ENCODE measurements at places on chromosomes 3 and 15.

DNA sequence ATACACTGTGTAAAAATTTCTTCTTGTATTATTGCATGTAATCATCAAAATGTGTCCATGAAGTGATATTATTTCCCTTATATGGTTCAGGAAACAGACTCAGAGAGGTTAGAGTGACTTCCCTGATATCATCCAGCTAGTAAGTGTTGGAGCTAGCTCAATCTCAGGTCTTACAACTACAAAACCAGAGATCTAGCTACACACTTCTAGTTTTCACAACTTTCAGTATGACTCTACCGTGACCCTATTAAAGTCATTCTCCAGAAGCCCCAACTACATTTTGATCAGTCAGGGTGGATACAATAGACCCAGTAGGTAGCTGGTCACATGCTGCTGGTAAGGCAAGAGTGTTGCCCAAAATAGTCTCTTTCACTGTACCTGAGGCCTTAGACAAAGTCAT is 165.3 kb downstream of the GOLIM4 start:
- DNase-seq = no peak

DNA sequence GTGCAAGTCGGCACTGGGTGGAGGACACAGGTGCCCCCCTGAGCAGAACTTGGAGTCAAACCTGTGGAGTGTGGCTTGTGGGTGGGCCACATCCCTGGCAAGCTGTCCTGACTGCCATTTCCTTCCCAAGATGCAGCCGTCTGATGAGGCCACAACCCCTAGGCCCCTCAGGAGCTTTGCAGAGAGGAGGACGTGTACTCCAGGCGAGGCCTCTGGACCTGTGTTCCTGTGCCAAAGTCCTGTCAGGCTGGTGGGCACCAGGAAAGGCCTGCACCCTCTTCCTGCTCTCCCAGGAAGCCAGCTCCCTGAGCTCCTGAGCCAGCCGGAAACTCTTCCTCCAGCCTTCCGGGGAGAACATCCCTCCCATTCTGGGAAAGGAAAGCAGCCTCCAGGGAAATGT is 48.5 kb downstream of the CMTM6 start:
- DNase-seq = no peak

- no peak for DNase-seq
These were observed 676 bp downstream of the CNOT10 start for GRCh38 chr3:32685543-32686185.

- DNase-seq = no peak
These were observed 71.3 kb upstream of the MBNL1 start for GRCh38 chr3:152197451-152197850.

DNA sequence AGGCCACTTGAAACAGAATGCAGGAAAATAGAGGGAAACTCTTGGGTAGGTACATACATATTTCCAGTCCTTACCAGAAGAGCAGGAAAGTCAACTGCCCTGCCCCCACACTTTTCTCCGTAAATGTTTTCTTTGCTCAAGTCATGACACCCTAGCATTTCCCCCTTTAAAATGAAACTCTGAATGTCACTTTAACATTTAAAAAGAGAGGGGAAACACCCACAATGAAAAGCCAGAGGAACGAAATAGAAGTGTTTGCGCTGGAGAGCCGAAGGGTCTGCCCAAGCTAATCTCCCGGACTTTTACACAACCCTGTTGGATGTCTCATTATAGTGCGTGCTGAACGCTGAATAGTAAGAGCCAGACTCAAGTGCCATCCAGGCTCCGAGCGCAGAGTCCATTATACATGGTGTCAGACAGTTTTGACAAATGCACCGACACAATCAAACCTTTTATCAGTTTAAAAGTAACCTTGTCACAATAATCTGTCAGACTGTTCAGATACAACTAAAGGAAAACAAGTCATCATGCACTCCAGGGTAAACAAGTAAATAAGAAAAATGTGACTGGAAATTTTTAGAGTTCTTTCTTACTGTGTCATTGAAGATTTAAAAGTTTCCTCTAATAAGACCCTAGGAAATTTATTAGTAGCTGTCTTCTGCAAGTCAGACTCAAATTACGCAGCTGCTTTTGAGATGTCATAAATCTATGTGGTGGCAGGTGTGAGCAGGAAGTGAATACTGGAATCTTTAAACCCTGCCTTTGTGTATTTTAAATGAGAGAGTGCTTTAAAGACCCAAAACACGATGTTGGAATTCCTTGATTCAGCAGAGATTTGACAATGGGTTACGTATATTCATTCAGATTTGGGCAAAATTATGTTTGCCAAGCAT is 159.8 kb downstream of the RBMS3 start:
- no peak for DNase-seq

DNA sequence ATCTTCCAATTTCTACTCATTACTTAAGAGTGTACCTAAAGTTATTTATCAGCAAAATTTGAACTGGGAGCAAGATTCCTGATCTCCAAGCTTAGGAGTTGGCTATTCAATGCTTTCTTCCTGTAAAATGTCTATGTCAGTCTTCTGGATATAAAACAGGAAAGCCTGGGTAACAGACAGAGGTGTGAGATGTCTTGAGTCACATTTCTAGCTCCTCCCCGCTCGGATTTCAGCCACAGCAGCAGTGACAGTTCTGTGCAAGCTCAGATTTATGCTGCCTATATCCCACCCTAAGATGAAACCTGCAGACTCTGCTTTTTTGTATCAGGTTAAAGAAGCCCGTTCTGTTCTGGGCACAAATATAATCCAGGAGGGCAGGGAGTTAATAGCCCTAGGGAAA is 2.1 kb upstream of the ARMC8 start:
- no peak for DNase-seq

DNA sequence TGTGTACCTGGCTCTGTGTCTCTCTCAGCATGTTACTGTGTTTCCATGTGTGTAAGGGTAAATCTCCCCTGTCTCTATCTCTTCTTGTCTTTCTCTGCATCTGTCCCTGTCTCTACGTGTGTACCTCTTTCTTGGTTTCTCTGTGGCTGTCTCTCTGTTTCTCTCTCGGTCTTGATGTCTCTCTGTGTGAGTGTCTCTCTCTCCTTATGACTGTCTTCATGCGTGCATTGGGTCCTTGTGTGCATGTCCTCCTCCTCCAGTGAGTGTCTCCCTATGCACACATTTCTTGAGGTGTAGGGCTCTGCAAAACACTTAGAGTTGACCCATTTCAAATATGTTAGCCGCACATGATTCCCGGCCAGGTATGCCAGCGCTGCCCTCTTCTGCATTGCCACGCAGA is 903.3 kb upstream of the CFAP20DC start:
- DNase-seq = no peak

DNA sequence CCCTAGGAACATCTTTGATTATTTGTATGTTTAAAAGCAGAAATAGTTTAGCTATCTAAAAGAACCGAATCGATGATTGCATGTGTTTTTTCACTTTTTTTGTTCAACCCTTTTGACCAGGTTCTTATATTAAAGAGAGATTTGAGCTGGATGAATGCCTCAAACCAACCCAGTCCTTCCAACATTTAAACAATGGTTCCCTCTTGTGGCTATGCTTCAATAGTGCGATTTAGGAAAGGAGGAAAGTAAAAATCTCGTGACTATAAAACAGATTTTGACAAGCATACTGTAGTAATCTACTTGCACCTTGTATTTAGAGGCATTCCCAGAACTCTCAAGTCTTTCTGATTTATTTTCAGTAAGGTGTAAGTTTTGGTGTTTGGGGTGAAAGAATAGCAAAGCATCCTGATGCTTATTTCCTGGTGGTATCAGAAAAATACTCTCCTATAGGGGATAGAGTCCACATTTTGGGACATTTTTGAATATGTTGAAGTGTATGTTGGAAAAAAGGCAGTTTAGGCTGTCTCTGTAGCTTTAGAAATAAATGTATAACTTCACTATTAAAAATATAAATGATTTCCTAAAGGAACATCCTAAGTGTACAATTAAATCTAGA is 159.6 kb upstream of the KCNH8 start:
- no peak for DNase-seq

- DNase-seq = no peak
These were observed 18.9 kb upstream of the EXOG start for GRCh38 chr3:38477057-38477820.

DNA sequence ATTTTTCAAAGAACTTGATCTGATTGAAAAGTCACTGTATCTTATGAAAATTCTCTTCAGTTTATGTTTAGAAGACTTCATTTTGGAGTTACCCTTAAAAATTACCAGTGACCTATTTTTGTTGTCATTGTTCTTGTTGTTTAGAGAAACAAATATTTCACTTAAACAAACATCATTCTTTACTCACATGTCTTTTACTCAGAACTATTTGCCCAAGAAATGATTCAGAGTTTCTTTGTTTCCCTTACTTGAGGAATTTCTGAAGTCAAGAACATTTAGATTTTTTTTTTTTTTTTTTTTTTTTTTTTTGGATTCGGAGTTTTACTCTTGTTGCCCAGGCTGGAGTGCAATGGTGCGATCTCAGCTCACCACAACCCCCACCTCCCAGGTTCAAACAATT is 259.6 kb upstream of the UBE2E1 start:
- DNase-seq = no peak

- DNase-seq = no peak
These were observed 256.5 kb downstream of the MEIS2 start for GRCh38 chr15:36843822-36844221.

DNA sequence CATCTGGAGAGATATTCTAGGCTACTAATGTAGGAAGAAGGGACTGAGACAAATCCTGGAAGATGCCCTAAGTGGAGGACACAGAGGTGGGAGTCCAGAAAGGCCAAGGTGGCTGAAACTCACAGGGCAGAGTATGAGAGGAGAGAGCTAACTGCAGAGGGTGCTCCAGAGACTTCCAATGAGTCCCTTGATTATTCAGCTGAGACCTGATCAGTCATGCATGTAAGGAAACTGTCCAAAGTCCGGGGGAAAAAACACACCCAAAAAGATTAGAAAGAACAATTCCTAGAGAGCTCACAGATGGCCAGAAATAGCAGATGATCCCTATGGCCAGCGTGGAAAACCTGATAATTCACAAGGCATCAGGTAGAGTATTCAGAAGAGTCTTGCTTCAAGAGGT is 18.7 kb upstream of the FOXP1 start:
- DNase-seq = no peak

DNA sequence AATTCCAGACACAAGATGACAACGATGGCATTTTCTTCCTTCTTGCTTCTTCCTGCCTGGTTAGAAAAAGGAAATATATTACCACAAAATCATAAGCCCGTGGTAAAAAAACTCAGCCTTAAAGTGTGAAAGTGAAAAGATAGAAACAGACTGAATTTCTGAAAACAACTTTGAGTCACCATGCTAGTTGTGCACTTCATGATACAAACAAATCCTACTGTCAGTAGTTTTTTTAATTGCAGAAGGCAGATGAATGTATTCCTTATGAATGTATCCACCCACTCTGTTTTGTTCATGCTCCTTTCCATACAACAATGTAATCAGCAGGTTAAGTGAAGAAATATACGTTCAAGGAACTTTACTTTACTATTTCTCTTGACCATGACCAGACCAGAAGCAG is 1144.7 kb downstream of the OTOL1 start:
- DNase-seq = no peak

DNA sequence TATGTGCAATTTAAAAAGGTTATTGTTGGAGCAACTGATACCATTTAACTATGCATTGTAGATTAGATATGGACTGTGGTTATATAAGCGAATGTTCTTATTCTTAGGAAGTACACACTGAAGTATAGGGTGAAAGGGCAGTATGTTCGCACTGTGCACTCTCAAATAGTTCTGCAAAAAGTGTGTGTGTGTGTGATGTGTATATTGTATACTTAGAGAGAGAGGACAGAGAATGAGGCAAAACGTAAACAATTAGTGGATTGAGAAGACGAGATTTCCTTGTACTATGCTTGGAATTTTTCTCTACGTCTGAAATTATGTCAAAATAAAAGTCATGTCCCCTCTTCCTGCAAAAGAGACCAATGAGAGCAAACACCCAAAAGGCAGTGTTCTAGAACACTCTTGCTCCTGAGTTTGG is 30.4 kb downstream of the LSM3 start:
- DNase-seq = no peak

DNA sequence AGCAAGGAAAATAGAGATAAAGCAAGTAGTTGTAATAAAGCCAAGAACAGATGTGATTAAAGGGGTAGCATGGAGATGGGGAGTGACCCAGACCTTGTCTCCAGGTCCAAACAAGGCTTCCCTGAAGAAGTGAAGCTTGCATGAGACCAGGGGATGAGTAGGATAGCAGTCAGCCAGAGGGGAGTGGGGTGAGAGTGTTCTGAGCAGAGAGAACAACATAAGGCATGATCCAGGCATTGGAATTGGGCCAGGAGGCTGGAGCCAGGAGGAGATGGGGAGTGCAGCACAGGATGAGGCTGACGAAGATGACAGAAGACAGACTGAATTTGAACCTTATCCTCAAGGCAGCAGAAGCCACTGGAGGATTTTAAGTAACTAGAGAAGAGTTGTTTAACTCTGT is 7.2 kb downstream of the TMOD2 start:
- DNase-seq = no peak

- no peak for DNase-seq
These were observed 29.5 kb upstream of the IL20RB start for GRCh38 chr3:136928240-136928639.

GRCh38 chr15:88178631-88179030 is 77.9 kb downstream of the NTRK3 start:
- DNase-seq = no peak

DNA sequence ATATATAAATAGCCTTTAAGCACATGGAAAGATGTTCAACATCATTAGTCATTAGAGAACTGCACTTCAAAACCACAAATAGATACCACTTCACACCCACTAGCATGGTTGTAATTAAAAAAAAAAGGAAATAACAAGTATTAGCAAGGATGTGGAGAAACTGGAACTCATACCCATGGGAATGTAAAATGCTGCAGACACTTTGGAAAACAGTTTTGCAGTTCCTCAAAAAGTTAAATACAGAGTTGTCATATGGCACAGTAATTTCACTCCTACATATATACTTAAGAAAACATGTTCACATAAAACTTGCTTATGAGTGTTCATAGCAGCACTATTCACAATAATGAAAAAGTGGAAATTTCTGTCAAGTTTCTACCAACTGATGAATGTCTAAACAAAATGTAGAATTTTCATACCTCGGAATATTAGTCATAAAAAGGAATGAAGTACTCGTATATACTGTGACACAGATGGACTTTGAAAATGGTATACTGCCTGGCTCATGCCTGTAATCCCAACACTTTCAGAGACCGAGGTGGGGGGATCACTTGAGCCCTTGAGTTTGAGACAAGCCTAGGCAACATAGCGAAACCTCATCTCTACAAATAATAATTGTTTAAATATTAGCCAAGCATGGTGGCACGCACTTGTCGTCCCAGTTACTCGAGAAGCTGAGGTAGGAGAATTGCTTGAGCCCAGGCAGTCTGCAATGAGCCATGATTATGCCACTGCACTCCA is 28.1 kb downstream of the BCL2A1 start:
- no peak for DNase-seq

- DNase-seq = peak; percentile 29
These were observed 43.1 kb upstream of the TOPAZ1 start for GRCh38 chr3:44198284-44199269.

DNA sequence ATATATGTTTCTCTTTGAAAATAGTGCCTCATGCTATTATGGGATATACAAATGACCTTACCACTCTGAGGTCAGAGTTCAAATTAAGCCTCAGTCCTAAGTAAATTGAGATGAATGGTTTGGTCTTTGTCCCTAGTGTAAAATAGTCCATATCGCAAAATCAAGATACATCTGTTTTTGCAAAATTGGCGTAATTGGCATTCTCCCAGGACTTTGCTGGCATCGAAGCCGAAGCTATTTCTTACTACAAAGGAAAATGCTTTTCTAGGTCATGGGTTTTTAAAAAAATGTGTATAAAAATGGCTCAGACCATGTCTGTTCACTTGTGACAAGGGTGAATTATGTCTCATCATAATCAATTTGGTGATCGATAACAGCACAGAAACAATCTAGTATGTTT is 25.9 kb downstream of the ROBO2 start:
- no peak for DNase-seq
